Activated CD4-positive, alpha-beta T cell treated with anti-CD3 and anti-CD28 coated beads, Interleukin-2, Interleukin-6, amounts not matched to agents 100 ng/mL and 50 ng/mL, durations not matched to agents 16 hours and 8 hours (primary cell): ENCODE measurements at places on chromosomes 7 and 10.
A peak's percentile ranks its signal among the peaks of the same experiment; 100 is the strongest.

DNA sequence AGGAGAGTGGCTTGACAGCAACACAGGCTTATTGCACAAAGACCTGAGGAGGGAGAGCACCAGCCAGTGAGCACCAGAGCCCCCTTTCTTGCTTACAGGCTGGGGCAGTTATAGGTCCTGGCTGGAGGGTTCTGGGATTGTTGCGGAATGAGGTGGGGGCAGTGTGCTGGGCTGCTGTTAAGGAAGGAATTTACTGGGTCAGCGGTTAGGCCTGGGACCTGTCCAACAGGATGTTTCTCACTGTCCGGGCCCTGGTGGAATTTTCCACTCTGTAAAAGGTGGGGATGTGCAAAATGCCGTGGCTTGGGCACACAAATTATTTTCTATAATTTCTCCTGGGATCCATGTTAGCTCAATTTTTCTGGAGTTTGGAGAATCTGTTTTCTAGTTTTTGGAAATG lies 757.3 kb downstream of the TYW1 start:
- DNase-seq = no peak

DNA sequence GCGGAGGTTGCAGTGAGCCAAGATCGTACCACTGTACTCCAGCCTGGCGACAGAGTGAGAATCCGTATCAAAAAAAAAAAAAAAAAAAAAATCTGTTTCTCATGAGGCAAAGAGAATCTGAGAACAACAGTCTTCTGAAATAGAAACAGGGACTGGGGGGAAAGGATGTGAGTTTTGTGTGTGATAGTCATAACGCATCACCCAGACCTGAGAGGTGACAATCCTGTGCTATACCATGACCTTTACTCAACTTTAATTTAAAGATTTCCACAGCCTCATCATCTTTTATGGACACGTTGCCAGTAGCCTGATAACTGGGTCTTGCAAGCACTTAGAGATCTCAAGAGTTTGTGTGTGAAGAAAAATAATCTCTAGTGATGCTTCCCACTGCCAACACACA lies 2.3 kb downstream of the ATXN7L1 start:
- DNase-seq = no peak

GRCh38 chr7:155428171-155428834 lies 29.6 kb upstream of the EN2 start:
- DNase-seq = no peak

DNA sequence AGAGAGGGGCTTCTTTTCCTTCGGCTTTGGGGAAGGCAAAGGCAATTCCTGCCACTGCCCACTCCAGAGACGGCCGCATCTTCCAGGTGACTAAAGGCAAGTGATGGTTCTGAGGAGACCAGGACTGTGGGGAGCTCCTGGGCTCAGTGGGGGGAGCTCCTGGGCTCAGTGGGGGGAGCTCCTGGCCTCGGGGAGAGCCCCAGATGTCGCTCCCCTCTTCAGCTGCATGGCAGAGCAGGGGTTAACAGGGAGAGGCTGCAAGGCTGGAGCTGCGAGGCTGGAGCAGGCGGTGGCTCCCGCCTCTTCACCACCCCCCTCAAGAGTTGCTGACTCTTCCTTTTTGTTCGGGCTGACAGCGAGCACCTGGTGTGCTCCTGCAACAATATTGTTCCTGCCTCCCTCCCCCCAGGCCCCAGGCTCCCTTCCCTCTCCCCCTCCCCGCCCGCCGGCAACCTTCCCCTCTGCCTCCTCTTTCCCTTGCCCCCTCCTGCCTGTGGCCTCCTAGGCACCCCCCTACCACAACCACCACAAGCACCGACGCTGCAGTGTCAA lies 56.3 kb upstream of the LBX1 start:
- no peak for DNase-seq

- no peak for DNase-seq
Observed at GRCh38 chr7:143354965-143355364, 7.5 kb downstream of the FAM131B start.

DNA sequence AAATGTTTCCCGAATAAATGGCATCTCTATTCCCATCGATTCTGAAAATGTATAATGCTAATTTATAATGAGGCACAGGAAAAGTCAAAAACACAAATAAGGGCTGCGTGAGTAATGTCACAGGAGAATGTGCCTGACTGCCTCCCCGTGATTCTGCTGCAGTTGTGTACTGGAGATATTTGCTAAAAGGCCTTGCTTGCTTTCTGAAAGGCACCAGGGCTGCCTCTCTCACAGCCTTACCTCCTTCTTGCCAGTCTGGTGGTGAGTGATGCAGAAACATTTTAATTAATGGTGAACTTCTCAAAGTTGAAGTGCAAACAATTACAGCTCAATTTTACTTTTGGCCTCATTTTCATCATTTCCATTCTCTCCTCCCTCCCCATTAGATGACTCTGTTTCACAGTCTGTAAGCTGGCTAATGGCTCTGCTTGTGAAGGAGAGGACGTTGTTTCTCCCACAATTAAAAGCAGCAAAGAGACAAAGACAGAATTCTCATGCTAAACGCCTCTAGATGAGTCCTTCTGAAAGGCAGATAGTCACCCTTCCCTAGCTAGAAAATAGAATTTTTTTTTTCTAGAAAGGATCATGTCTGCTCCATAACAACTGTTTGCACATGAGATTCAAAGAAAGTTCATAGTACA lies 377.6 kb downstream of the MDFIC start:
- DNase-seq = no peak

GRCh38 chr10:89275383-89275782 lies 23.8 kb upstream of the LIPA start:
- DNase-seq = no peak

DNA sequence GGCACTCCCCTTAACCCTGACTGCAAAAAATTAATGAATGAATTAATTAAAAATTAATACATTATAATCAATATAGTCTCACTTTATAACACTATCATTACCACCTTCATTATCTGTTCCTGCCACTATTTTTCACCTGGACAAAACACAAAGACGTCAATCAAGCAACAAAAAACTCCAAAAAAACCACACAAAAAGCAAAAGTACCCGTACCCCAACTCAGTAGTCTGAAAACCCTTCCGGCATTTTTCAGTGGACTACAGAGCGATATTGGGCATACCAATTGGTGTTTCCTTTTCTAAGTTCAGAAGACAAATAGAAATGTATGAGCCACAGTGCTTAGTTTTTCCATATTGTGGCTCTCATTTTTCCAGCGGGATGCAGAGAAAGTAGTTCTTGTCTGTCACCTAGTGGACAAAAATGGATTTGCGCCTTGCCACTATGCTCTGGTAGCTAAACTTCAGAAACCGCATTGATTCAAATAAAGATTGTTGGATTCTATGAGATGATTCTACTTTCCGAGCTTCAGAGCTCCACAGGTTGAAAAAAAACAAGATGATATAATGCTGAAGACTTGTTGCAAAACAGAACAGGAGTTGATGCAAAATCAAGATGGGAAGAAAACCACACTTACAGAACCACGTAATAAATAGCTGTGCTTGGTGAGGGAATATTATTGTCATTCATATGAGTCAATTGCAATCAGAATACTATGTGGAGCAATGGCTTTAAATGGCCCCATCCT lies 50.6 kb upstream of the ITGB1 start:
- DNase-seq = peak; percentile 88

DNA sequence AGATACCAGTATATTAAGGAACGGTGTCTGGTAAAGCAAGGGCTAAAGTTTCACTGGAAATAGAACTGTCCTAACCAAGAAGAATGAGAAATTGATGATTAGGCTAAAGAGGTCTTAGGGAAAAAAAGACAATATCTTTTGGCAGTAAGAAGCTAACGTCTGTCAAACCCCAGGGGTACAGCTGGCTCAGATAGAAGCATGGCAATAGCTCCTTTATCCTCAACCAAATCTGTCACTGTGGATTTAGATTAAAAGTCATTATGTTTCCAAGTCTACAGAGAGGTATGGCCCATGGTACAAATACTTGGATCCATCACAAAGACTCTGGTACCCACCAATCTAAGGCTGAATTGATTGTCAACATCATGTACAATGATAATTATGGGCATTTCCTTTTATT lies 8.6 kb upstream of the SLC16A9 start:
- no peak for DNase-seq

DNA sequence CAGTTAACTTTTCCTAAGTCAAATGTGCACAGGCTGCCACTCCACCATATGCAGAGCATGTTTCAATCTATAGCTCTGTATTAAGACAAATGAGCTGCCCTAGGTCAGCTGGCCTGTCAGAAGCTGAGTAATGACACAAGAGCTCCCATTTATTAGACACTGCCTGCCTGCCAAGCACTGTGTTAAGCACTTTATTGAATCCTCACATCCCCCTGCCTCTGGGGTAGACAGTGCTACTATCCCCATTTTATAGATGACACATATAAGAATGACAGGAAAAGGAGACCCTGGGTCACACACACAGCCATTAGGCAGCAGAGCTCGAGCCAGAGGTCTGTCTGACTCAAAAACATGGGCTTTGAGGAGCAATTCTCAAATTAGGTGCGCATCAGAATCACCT lies 179.8 kb upstream of the PDE1C start:
- DNase-seq = no peak

GRCh38 chr7:50577569-50577968 lies 12.4 kb upstream of the DDC start:
- no peak for DNase-seq

DNA sequence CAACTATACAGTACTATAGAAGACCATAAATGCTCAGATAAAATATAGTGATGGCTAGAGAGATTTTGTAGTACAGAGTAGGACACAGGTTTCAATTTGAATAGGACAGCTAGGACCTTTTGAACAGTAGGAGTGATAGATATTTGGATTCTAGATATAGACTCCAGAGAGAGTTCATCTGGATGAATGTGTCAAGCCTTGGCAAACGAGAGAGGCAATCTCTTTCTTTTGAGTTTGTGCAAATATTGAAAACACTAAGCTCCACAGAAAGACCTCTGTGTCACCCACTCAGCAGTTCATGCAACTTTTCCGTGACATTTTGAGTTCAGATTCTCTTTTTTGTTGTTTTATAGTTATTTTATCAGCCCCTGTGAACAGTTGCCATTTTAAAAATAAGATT lies 834.3 kb upstream of the COBL start:
- DNase-seq = no peak

DNA sequence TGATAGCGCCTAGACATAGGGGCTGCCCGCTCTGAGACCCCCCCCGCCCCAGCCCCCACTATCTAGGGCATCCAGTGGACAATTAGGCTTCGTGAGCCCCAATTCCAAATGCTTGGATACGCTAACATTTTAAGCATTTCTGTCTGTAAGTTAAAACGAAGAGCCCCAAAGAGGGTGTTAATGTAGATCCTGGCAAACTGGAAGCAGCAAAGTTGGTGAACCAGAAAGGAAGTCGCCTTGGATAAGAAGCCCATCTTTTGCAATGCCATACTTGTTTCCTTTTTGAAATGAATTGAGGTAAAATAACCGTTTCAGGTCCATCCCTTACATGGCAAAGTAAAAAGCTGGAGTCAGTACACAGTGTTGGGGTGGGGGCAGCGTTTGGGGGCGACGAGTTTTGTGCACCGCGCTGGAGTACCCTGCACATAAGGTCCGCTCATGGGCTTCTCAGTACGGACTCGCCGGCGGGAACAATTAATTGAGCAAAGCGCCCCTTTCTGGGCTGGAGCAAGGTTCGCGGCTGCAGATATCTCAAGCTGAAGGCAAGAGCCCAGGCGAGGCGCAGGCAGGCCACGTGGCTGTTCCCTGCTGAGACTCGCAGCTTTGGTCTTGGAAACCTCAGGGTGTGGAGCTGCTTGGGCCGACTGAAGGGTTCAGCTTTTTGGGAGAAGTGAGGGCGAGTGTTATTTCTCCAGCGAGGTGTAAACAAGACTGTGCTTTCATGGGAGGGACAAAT lies 1.4 kb upstream of the TWIST1 start:
- no peak for DNase-seq
